ENCODE measurements at places on chromosomes 7 and 10.

GRCh38 chr10:79004311-79004710, 64.5 kb upstream of the ZMIZ1 start:
- no peak for DNase-seq

GRCh38 chr10:7794251-7795026, 6.5 kb downstream of the ATP5F1C start:
- DNase-seq, result no peak

GRCh38 chr10:92110039-92110794, 180.7 kb downstream of the CPEB3 start:
- DNase-seq, result no peak

DNA sequence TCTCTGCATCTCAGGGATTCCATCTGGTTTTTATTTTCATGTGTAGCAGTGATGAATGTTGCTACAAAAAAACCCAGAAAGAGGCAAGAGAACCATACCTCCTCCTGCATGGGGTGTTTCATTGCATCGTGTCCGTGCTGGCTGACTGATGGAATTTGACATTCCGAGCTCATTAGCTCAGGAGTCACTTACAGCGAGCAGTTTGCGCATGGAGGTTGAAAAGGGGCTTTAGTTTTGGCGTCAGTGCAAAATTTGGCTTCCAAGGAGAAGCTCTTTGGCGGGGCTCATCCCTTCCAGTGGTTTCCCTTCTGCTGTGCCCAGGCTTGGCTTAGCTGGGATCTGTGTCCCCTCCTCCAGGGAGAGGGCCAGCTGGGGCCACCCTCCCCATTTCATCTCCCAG, 25.8 kb downstream of the EMX2 start:
- DNase-seq, result no peak

DNA sequence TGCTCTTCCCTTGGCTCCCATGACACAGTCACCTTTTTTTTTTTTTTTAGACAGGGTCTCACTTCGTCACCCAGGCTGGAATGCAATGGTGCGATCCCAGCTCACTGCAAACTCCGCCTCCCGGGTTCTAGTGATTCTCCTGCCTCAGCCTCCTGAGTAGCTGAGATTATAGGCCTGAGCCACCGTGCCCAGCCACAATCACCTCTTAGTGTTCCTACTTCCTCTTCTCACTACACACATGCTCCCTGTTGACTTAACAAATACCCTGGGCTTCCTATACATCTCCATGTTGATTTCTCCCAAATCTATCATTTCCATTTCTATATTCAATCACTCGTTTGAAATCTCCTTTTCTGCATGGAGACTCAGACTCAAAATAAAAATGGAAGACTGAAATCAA, 91.7 kb downstream of the CUBN start:
- DNase-seq, result no peak

- DNase-seq, result no peak
These were observed 503.0 kb downstream of the KIF20B start for GRCh38 chr10:90204131-90204955.

DNA sequence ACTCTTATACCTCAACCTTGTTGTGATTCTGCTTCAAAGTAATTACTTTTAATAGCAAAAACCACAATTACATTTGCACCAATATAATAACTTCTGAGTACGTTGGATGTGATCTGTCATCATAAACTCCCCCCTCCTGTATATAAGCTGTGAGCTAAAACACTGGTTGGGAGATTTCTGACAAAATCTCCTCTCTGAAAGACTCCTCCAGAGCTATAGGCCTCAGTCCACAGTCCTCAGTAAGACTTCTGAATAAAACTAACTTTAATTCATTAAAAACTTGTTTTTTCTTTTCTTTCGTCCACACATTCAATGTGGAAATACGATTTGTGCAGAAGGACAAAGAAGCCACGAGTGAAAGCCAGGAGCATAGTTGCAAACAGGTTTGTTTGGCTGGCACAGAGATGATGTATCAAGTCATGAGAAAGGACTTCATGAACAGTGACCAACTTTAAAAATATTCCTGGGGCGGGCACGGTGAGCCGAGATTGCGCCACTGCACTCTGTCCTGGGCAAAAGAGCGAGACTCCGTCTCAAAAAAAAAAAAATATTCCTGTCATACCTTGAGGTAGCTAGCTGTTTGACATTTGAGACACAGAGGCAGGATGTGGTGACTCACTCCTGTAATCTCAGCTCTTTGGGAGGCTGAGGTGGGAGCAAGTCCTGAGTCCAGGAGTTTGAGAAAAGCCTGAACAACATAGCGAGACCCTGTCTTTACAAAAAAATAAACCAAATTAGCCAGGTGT, 91.1 kb upstream of the ARHGAP21 start:
- no peak for DNase-seq

DNA sequence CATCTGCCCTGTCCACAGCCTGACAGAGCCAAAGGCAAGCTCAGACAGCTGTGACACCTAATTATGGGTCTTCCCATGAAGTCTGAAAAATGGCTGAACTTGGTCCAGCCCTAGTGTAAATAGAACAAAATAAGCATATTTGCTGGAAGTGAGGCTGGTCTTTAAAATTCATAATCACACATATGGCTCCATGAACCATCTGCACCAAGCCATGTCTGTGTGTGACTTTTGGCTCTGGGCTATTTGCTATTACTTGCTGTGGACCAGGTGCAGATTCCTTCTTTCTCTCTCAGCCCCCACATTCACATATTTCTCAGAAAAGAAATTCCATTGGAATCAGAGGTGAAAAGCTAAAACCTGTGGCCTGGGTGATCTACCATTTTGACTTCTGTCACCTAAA, 175.9 kb downstream of the PDE1C start:
- DNase-seq, result no peak

DNA sequence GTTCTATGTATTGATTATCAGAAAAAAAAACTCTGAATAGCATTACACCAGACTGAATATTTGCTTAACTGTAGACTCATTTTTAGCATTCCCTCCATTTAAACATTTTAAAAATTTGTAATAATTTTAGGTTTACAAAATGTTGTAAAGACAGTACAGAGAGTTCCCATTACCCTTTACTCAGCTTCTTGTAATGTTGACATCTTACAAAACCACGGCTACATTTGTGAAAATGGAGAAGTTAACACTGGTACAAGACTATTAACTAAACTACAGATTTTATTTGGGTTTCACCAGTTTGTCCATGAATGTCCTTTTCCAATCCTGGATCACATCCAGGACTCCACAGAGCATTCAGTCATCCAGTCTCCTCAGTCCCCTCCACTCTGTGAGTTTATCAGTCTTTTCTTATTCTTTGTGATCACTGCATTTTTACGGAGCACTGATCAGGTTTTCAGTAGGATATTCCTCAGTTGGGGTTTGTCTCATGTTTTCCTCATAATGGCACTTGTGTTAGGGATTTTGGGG, 130.0 kb upstream of the EEPD1 start:
- no peak for DNase-seq

DNA sequence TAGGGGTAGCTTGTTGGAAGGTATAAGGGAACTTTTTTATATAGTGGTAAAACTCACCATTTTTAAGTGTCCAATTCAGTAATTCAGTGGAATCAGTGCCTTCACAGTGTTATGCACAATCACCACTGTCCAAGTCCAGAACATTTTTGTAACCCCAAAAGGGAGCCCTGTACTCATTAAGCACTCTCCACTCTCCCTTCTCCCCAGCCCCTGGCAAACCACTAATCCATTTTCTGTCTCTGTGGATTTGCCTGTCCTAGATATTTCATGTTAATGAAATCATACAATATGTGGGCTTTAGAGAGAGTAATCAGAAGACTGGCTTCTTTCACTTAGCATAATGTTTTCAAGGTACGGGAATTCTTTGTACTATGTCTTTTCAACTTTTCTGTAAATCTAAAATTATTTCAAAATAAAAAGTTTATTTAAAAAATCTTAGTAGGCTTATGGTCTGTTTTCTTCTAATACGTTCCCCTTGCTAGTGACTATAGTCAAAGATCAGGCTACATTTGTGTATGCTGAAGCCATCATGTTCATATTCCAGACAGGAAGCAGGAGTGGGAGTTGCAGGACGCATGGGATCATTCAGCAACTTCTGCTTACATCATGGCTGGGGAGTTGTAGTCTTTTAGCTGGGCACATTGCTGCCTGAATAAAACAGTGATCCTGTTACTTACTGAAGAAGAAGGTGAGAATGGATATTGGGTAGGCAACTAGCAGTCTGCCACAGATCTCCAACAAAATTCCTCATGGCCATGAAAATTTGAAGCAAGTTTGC, 35.4 kb upstream of the TAX1BP1 start:
- DNase-seq, result no peak

DNA sequence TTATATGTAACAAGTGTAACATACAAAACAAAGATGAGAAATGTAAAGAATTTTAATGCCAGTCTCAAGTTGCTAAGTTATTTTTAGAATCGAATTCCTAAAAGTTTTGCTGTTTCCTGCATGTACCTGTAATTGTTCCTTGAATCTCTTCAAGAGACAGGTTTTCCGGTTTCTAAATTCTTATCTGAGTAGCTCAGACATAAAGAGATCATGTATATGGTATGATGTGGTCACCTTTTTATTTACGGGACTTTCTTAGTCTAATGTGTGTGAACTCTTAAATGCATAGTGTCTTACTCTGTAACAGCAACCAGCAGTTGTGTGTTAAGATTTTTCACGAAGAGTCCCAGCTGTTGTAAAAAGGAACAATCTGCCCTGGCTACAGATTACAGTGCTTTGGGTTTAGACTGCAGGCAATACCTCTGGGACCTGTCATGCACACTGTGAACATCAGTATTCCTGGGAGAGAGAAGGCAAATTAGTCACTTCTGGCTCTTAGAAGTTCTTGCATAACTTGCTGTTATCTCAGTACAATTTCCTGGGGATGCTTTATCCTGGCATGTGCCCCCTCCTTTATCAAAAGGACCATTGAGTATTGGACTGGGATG, 263.4 kb downstream of the BICC1 start:
- no peak for DNase-seq

- DNase-seq, result no peak
These were observed 171.0 kb downstream of the GRID1 start for GRCh38 chr10:86195521-86196157.

GRCh38 chr10:23505797-23506465, 67.1 kb downstream of the OTUD1 start:
- DNase-seq, result no peak

- DNase-seq, result no peak
These were observed 7.9 kb upstream of the INMT start for GRCh38 chr7:30744075-30744417.

GRCh38 chr10:4029866-4030265, 244.9 kb upstream of the KLF6 start:
- DNase-seq, result no peak

GRCh38 chr7:107173691-107174406, 5.0 kb downstream of the HBP1 start:
- no peak for DNase-seq

DNA sequence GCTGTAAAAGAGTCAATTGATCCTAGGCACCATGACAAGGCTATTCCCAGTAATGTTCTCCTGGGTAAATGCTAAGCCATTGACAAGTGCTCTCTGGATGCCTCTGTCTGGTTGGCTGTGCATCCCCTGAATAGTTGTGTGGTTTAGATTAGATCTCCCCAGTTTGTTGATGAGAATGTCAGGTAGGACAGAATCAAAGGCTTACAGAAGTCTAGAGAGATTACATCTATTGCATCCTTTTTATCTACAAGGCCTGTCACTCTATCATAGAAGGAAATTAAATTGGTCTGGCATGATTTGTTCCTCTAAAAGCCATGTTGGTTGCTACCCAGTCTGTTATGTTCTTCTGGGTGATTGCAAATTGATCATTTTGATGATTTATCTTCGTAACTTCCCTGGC, 548.3 kb downstream of the GATA3 start:
- DNase-seq, result no peak

- DNase-seq, result no peak
These were observed 130.0 kb upstream of the LANCL2 start for GRCh38 chr7:55235115-55235514.

DNA sequence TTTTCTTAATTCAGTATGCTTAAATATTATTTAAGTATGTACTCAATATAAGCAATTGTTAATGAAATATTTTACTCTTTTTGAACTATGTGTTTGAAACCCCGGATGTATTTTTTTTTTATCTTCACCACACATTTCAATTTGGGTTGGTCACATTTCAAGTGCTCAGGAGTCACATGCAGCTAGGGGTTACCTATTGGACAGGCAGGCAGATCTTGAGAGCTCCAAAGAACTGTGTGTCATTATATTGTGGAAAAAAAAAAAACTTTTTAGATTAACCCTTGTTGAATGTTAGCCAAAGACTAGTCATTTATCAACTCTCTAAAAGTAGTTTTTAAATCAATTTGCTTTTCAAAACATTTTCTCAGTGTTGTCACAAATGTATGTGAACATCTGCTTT, 37.2 kb downstream of the IKZF1 start:
- DNase-seq, result no peak

DNA sequence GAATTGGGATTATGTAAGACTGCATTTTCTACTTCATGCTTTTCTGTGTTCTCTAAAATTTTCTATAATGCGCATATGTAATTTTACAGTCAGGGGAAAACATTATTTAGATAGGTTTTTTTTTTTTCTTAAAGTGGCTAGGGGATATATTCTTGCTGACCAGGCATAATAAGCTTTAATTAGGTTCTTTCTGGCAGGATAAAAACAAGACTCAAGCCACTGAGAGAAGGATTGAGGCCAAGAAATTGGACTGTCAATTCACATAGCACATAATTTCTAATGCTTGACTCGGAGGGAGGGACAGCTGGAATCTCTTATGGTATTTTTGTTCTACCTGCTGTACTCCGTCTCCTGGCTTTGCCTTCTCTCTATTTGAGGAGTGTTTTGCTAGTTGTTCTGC, 119.8 kb upstream of the NPVF start:
- DNase-seq, result no peak

- DNase-seq, result no peak
These were observed 57.1 kb downstream of the UBE3C start for GRCh38 chr7:157195868-157196267.

DNA sequence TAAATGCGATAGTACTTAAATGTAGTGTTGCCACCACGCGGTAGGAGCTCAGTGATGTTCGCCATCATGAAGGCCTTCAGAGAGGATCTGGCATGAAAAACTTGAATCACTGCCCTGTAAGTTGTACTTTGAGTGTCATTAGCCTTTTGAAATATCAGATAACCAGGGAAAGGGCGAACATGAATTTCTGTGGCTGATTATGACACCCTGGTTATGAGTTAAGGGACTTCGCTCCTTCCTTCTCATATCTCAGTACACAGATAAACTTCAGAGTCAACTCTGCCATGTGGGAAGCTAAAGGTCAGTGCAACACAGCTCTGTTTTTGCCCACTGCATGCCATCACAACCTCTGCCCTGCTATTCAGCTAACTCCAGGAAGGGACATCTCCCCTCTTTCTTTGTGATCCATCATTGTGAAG, 8.9 kb upstream of the ACSL5 start:
- no peak for DNase-seq
